Bronchial epithelial cell (primary cell): ENCODE measurements at places on chromosomes 4 and X. TPM values are rescaled to one million over a fixed set of nuclear protein-coding genes. Genes with fewer than 3 reads are reported as not detected.

TMEM35A gene
- not detected in 2 replicates for total RNA-seq

SCRG1 gene
- not detected in 2 replicates for total RNA-seq

GATA1 gene
- not detected in 2 replicates for total RNA-seq

CXorf65 gene
- total RNA-seq: not detected in 2 replicates

- DNase-seq: peak; percentile 92
These were observed 47.6 kb downstream of the GRK4 start for GRCh38 chr4:3010998-3011397.

- no peak for DNase-seq
These were observed 12.5 kb downstream of the USO1 start for GRCh38 chr4:75736862-75737261.

DNA sequence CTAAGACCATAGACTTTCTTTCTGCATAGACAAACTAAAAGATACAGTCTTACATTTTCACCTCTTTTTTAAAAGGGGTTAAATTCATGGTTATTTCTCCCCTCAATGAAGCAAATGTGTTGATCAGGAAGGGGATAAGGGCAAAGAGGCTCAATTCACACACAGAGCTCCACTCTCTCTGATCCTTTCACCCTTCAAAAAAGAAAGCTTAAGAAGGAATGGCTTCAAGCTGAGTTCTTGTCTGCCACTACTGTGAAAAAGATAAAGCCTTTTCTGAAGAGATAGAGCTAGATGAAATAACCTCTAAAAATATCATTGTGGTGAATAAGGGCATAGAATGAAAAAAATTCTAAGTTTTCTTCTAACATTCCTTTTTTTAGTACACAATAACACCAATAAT, 28.3 kb downstream of the SEPSECS start:
- no peak for DNase-seq
